SHP77 treated with DMSO at 0.1 percent for 48 hours (cell line): ENCODE measurements at places on chromosomes 16 and 17.

DNA sequence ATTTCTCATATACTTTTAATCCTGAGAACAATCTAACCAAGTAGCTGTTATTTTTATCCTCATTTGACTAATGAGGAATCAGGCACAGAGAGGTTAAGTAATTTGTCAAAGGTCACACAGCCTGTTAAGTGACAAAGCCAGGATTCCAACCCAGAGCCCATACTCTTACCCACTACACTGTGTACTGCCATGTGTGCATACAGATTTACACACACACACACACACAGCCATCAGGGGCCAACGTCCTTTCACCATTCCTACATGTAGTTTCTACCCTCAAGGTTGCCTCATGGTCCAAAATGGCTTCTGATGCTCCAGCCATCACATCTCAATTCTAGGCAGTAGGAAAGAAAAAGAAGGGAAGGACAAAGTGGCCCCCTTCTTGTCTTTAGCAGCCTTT lies 22.1 kb downstream of the TMEM186 start:
- no peak for DNase-seq

DNA sequence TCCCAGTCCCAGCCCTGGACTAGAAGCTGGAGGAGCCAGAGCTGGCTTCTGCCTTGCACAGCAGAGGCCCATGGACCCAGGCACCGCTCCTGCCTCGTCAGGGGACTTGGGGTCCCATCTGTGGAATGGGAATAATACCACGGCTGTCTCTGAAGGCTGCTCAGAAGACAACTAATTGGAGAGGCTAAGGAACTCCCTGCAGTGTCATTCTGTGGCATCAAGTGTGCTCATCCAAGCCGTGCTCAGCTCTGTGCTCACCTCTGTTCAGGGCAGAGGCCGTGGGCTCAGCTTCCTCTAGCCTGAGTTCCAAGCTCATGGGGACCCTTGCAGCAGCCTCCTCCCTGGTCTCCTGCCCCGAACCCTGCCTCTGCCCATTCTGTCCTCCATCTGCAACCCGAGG lies 31.8 kb downstream of the BEAN1 start:
- DNase-seq, result no peak

DNA sequence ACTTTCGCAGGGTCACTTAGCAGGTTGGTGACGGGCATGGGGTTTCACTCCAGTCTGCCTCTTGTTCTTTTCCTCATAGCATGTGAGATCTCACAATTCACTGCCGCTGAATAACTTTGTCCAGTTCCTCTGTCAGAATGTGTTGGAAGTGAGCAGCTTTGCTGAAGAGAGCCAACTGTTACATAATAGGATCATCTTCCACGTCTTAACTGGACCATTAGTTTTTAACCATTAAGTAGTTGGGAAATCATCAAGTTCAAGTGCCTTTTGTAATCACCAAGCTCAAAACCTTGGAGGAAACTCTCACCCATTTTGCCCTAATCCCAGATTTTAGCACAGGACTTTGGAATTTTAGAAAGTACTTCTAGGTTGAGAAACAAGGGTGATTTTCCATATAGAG lies 290.6 kb downstream of the WWOX start:
- DNase-seq, result no peak

DNA sequence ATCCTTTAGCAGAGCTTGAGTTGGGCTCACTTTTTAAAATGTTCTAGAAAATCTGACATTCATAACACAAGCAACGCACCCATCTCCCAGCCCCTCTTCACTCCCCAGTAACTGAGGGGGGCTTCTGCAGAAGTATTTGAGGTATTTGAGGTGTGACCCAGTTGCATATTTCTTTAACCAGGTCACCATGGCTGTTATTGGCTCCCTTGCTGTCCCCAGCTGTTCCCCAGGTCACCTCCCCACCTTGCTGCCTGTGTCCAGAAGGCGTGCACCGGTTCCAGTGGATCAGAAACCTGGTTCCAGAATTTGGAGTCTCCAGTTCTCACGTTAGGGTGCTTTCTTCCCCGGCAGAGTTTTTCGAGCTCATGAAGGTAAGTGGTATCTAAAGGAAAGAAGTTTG lies 13.8 kb downstream of the PGS1 start:
- DNase-seq, result no peak

DNA sequence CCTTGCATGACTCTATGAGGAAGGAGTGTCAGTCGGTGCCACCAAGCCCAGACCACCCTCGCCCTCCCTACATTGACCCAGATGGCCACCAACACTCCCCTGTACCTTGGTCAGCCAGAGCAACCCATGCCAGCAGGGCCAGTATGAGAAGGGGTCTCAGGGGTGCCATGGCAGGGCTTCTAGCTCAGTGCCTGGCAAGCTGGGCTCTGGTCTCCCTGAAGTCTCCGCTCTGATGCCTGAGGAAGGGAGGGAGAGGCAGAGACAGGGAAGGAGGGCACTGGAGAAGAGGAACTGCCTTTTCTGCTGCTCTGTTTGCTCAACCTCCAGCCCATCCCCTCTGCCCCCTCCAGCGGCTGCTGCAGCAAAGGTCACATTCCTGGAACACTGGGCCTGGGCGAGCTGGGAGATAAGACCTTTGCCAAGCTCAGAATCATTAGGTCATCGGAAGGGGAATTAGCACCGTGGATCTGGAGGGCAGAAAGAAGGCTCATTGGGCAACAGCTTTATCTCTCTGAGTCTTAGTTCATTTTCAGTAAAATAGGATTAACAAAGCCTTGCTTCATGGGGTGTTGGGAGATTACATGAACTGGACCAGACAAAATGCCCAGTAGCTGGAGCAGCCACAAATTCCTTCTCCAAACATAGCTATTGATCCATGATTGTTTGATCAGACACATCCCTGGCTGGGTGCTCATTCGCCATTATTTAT lies at the start of gene VTN:
Gene VTN, minus strand, starts transcription at position 273 of the 709 bp plus-strand sequence. Its CDS starts 104 bp downstream, at position 169.
- no peak for DNase-seq

GRCh38 chr17:59093702-59094231 lies 12.9 kb downstream of the TRIM37 start:
- DNase-seq, result no peak

DNA sequence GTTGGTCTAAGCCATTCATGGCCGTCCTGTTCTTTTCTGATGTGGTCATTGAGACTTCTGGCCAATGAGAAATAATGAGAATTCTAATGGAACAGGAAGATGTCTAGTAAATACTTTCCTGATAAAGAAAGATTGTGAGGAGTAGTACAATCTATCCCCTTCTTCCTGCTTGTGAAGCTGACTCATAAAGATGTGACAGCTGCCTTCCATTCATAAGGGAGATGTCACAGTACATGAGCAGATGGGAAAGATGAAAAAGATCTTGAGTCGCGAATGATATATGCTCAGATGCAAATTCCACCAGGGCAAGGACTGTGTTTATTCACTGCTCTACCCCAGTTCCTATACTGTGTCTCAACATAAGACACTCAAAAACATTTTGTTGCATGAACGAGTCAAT lies 111.7 kb upstream of the FOXF1 start:
- no peak for DNase-seq

GRCh38 chr17:29579866-29580771 lies 9.3 kb downstream of the GIT1 start:
- peak; percentile 45 for DNase-seq

GRCh38 chr16:69306031-69306430 lies 5.1 kb upstream of the VPS4A start:
- no peak for DNase-seq

- DNase-seq, result no peak
Measured at GRCh38 chr17:50502301-50502990, 5.8 kb upstream of the MYCBPAP start.

DNA sequence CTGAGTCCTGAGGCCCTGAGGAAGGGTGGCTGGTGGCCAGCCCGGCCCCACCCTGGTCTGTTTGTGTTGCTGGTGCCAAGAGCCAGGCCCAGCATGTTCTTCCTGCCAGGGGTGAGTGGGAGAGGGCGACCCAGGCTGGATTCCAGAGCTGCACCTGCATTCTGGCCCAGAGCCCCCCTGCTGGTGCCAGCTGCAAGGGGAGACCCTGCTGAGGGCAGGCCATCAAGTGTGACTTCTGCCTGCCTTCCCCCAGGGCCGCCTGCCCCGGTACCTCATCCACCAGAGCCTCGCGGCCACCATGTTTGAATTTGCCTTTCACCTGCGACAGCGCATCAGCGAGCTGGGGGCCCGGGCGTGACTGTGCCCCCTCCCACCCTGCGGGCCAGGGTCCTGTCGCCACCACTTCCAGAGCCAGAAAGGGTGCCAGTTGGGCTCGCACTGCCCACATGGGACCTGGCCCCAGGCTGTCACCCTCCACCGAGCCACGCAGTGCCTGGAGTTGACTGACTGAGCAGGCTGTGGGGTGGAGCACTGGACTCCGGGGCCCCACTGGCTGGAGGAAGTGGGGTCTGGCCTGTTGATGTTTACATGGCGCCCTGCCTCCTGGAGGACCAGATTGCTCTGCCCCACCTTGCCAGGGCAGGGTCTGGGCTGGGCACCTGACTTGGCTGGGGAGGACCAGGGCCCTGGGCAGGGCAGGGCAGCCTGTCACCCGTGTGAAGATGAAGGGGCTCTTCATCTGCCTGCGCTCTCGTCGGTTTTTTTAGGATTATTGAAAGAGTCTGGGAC lies 2.4 kb upstream of the TCAP start:
- DNase-seq, result no peak

GRCh38 chr16:74767749-74768148 lies 6.9 kb downstream of the FA2H start:
- DNase-seq, result no peak

- DNase-seq, result peak; percentile 20
Measured at GRCh38 chr16:3121851-3122467, 9.6 kb downstream of the ZNF205 start.

DNA sequence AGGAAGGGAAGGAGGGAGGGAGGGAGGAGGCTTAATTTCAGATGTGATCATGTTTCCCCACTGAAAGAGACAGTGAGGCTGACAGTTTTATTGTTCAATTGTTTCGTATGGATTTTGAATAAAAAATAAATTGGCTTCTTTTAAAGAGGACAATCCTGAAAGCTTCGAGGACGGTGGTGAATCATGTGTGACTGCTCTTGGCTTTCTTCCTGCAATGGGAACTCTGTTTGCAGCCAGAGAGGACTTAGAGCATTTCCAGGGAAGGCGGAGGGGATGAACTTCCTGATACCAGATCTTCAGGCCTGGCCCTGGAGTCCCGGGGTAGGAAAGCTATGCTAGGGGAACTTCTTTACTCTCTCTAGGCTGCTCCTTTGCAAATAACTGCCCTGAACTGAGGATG lies 72.8 kb upstream of the C16orf82 start:
- DNase-seq, result no peak
